ENCODE measurements at places on chromosomes 1 and 21.

GRCh38 chr1:95046359-95046758 lies 26.4 kb downstream of the ALG14 start:
- DNase-seq: no peak

GRCh38 chr1:1421907-1422464 lies 910 bp upstream of the ANKRD65 start:
- no peak for DNase-seq

- DNase-seq: peak; percentile 90
These were observed 73.4 kb downstream of the CEP350 start for GRCh38 chr1:180027949-180028445.

- peak; percentile 69 for DNase-seq
These were observed 15.9 kb downstream of the RCAN1 start for GRCh38 chr21:34598931-34599400.

GRCh38 chr1:56045477-56045876 lies 533.9 kb downstream of the PLPP3 start:
- DNase-seq: no peak

- DNase-seq: no peak
These were observed 1.6 kb downstream of the SYT6 start for GRCh38 chr1:114152089-114152507.

- DNase-seq: peak; percentile 60
These were observed 30.3 kb downstream of the ZSCAN20 start for GRCh38 chr1:33502726-33503125.

- peak; percentile 88 for DNase-seq
These were observed 12.7 kb upstream of the PRELP start for GRCh38 chr1:203462878-203463277.

GRCh38 chr1:244904119-244904518 lies 39.8 kb upstream of the HNRNPU start:
- no peak for DNase-seq

DNA sequence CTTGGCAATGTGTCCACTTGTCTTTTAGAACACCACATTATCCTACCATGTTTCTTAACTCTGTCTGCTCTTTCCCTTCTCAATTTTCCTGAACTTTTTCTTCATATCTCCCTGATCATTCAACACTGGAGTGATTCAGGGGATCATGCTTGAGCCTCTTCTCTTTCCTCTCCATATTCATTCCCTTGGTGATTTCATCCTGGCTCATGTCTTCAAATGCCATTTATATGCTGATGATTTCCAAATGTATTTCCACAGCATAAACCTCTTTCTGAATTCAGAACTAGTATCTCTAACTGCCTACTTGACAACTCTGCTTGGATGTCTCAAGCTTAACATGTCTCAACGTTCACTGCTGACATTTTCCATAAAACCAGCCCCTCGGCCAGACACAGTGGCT lies 8.5 kb upstream of the IVL start:
- DNase-seq: no peak

Data from fibroblast of skin of right quadriceps (primary cell).